Metanephros (tissue), 2 donors: ENCODE measurements at places on chromosomes 6 and 20. TPM values are rescaled to one million over a fixed set of nuclear protein-coding genes. Genes with fewer than 3 reads are reported as not detected.

HLA-DQB2 gene
- total RNA-seq, result not detected

TTK gene
- 8.5 TPM for total RNA-seq

ADGRG6 gene
- 37.0 TPM for total RNA-seq

WDR46 gene
- total RNA-seq, result 49.3 TPM

CEP43 gene
- total RNA-seq, result 27.3 TPM

FERMT1 gene
- total RNA-seq, result 5.4 TPM

GPX5 gene
- total RNA-seq, result not detected

SIRPD gene
- total RNA-seq, result 0.12 TPM
